Stimulated activated CD4-positive, alpha-beta T cell treated with anti-CD3 and anti-CD28 coated beads, Interleukin-12 subunit alpha, Interleukin-12 subunit beta, amount 100 ng/mL, for 24 hours (primary cell): ENCODE measurements at places on chromosomes 2 and 18.

- DNase-seq = no peak
Measured at GRCh38 chr2:138365581-138365980, 136.0 kb upstream of the SPOPL start.

GRCh38 chr2:231393149-231394131 lies 2.1 kb upstream of the B3GNT7 start:
- DNase-seq = no peak

DNA sequence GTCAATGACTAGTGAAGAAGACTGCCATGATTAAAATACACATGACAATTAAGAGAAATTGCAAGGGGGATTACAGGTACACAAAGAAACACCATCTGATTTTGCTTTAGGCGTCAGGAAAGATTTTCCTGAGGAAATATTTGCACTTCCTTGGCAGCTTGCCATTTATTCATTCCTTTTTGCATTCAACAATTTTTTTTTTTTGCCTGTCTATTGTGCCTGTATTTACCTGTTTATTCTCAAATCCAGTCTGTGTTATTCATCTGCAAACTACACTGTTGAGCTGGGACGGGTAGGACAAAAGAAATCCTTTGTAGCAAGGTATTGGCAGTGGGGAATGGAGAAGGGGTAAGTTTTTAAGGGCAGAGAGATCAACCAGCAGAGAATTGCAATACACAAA lies 31.8 kb downstream of the SMAD2 start:
- no peak for DNase-seq

DNA sequence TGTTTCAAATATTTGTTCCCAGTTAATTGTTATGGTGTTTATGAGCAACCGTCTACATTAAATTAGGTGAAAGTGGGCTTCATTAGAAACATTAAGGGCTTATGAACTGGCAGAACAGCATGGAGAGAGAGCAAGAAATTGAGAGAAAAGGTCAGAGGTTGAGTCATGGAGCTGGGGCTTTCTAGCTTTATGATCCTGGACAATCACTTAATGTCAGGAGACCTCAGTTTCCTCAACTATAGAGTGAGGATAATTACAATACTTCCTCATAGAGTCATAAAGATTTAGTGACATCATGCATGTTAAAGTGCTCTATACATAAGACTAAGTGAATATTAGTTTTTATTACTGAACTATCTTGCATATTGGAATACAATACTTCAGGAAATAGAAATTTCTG lies 83.9 kb downstream of the PLCL1 start:
- no peak for DNase-seq

GRCh38 chr18:46079336-46079735 lies 7.3 kb upstream of the PSTPIP2 start:
- no peak for DNase-seq

DNA sequence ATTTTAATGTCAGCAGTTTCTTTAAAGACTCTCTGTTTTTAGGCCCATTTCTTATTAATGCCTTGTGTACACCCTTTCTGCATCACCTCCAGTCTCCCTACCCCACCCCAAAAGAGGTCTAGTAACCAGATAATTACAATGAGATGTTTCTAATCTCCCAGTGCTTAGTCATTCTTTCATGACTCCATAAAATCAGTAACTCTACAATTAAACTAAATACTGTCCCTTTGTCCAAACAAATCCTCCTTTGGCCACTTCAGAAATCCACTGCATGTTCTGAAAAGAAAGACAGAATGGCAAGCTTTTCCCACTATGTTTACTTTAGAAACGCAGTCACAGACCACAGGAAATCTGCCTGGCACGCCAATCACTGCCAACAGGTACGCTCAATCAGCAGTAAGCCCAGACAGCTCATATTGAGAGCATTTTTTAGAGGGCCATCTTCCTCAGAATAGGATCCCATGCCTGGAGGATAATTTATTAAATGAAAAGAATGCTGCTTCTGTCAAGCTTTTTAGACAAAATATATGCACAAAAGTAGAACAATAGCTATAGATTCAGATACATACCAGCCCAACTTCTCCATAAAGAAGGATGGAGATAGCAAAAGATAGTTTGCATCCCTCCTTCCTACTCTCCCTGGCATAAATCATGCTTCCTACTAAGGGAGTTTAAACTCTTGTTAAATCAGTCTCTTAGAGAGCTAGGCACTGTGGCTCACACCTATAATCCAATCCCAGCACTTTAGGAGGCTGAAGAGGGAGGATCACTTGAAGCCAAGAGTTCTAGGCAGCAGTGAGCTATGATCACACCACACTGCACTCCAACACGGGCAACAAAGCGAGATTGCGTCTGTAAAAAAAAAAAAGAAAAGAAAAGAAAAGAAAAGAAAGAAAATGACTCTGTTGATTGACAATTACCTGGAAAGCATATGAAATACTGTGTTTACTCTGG lies 14.6 kb downstream of the CLASP1 start:
- no peak for DNase-seq

- DNase-seq = no peak
Measured at GRCh38 chr18:80133124-80133523, 24.1 kb downstream of the ADNP2 start.

GRCh38 chr2:203987959-203988358 lies 51.4 kb downstream of the ICOS start:
- DNase-seq = no peak

DNA sequence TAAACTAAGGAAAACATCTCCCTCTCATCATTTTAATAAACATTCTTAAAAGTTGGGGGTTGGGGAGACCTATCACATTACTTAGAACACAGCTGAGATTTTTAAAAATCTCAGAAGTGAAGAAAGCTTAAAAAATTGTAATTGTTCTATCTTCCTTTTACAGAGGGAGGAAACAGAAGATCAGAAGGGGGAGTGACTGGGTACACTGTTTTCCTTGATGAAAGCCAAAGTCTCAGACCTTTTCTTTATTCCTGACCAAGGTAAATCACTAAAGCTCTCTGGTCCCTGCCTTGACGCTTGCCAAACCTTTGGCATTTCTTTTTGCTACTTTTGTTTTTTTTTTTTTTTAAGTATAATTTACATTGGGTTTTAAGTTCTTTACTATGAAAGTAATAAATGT lies 85.0 kb upstream of the DTNB start:
- no peak for DNase-seq

DNA sequence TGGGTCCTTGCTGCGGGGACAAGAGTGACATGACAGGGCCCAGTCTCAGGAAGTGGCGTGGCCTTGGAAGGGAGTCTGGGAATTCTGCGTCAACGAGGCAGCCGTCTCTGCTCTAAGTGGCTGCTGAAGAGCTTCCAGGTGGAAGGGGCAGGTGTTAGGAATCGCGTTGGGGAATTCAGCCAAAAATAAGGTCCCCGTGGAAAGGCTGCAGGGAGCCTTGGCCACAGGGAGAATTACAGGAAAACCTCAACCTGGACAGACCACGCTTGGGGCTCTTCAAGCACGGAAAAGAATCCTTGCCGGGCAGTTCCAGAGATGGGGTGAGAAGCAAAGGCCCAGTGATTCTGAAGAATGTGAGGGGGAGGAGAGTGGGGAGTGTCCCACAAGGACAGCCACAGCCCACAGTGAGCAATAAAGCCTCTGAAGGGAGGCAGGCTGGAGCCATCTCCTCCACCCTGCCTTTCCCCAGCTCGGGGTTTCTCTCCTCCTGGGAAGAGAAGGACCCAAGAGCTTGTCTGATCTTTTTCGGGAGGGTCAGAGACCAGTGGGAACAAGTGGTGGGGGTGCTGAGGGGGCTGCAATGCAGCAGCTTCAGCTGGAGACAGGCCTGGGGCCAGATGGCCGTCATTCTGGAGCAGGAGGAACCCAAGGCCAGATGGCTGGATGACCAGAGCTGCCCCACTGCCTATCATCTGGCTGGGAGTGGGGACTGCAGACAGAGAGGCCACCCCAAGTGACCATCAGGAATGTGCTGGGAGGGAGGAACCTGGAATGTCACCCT lies 106.4 kb upstream of the SMAD2 start:
- no peak for DNase-seq

DNA sequence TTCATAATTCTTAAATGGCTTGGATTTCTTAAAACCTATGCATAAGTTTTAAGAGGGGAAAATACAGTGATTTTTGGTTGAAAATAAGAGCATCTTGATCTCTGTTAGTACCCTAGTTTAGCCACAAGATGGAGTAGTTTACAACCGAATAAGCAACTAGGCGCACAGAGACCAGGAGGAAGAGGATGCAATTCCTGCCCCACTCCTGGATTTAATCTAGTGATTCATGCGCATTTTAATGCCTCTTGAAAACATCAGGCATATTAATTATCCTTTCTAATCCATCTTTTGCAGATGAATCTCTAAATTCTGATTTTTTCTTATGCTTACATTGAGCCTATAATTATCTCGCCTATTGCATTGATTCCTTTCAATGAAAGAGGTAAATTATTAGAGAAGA lies 76.7 kb downstream of the MRPS9 start:
- no peak for DNase-seq

GRCh38 chr2:62527478-62528210 lies 21.6 kb upstream of the TMEM17 start:
- no peak for DNase-seq

GRCh38 chr2:203737360-203737759 lies 30.9 kb downstream of the CD28 start:
- no peak for DNase-seq

GRCh38 chr2:136010126-136010525 lies 24.7 kb upstream of the DARS1 start:
- no peak for DNase-seq

DNA sequence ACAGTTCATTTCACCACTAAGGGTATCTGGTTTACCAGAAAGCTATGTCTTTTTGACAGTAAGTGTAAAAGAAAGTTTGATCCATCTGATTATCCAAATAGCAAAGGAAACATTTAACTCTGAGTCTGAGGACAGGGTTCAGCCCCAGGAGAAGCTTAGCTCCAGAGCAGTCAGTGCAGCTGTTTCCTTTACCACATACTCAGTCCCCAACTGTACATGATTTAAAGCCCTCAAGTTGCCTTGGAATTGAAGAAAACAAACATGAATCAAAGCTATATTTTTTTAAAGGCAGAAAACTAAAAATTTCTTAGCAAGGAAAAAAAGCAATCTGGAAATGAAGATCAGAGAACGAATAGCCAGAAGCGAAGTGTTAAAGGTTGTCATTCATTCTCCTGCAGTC lies 746.0 kb downstream of the METTL4 start:
- no peak for DNase-seq

DNA sequence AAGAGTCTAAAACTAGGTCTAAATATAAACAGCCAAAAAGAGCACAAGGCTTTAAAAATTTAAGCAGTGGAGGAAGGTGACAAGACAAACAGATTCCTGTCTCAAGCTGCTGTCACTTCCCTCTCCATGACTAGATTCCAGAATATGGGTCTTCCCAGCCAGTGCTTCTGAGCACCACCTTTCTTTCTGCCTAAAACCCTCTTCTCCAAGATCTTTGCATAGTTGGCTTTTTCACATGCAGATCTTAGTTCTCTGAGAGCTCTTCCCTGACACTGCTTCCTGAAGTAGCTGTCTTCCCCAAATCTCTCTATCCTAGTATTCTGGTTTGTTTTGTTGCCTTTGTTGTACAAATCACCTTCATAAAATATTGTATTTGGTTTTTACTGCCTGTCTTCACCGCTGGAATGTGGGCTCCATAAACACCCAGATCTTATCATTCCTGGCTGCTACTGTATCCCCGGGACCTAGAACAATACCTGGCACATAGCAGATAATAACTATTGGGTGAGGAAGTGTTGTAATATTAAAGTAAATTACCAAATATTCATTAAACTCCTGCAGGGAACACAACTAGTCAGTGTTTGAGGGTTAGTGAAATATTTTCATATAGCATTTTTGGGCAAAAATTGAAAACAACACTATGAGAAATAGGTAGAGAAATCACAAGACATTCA lies 150.2 kb downstream of the CCDC85A start:
- DNase-seq = no peak

DNA sequence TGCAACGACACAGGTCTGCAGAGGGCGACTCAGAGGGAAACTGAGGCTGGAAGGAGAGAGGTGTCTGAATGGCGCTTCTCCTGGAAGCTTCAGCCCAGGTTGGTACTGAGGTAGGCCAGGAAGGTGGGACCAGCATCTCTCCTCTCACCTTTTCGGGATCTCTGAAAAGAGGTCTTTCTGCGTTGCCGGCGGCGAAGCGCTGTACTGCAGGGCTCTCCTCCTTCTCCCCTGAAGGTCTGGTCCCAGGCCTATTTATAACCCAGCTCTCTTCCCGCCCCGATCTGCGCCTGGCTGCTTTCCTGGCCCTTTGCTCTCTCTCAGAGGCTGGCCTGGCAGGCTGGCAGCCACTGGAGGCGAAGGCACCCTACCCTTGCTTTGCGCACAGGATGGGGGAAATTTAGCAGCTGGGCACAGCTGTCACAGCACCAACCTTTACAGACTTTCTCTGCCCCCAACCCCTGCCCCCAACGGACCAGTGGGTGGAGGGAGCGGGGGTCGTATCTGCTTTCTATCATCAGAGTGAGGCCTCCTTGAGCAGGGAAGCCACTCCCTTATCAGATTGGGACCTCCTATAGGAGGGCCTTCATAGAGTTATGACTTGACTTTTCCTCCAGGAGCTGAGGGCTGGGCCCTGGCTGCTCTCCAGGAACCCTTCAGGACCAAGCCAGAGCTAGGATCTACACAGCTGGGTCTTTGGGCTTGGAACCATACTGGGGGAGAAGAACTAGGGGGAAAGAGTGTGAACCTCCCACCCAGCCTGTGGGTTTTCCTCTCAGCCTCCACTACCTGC lies 1.1 kb downstream of the DYSF start:
- no peak for DNase-seq

- peak; percentile 8 for DNase-seq
Measured at GRCh38 chr2:43293744-43294695, 67.6 kb upstream of the ZFP36L2 start.

DNA sequence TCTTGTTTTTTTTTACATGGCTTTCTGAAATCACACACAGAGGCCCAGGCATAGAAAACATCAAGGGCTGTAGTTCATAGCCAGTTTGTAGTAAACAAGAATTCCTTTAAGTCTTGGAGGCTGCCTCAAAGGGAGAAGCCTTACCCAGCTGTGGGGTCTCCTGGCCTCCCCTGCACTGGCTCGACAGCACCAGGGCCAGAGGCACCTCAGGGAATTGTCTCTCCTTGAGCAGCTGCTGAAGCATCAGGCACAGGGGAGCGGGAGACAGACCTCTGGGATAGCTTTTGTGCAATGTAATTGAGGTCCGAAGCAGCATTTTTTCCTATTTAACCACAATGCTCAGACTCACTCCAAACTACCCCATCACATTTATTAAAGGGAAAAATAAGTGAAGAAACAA lies 209.1 kb downstream of the HRH4 start:
- DNase-seq = no peak

DNA sequence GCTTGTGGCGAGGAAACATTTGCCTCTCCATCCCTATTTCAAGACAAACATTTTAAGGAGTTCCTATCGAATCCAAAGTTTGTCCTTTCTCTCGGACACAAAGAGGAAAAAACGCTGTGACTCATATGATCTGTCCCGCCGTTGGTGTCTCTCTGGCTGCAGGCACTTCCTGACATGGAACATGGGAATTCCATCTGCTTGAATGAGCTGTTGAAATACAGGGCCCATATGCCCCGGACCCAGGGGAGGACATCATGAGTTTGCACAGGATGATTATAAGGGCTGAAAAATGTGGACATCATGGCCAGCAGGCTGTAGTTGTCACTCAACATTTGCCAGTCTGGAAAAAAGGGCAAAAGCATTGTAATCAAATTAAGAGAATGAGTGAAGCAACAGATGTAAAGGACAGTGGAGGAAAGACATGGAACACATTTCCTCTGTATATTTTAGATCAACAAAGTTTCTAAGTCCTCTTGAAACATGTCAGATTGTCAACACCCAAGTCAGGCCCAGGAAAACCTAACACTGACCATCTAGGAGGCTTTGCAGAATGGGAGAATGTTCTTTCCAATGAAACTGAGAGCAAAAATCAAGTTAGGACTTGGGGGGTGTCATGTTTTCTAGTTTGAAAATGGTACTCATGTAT lies 103.2 kb upstream of the SMIM21 start:
- no peak for DNase-seq

GRCh38 chr18:43596105-43596712 lies 318.9 kb upstream of the SYT4 start:
- no peak for DNase-seq
